RPMI8226 (cell line): ENCODE measurements at places on chromosomes 2 and 18.

- DNase-seq, result no peak
Measured at GRCh38 chr18:34551824-34552223, 158.3 kb upstream of the DTNA start.

DNA sequence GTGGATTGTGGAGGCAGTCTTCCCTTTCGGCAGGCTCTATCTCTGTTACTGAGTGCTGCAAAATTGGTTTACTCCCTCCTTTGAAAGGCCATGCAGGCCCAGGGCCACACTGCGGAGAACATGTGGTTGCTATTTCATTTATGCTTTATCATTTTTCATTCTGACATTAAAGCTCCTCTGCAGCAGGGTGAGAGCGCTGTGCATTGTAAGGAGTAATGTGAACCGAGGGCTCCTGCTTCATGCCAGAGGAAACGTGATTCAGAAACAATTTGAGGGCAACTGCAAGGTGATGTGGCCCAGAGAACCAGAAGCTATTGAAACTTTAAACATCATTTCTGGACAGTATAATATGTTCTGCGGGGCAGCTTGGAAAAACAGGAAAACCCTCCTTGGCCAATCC lies 341.6 kb upstream of the NT5C1B start:
- no peak for DNase-seq

DNA sequence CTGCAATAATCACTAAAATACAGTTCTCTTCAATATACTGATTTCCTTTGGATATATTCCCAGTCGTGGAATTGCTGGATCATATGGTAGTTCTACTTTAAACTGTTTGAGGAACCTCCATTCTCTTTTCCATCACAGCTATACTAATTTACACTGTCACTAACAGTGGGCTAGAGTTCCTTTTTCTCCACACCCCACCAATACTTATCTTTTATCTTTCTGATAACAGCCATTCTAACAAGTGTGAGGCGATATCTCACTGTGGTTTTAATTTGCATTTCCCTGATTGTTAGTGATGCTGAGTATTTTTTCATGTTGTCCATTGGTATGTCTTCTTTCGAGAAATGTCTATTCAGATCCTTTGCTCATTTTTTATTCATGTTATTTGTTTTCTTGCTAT lies 68.4 kb downstream of the CERKL start:
- DNase-seq, result no peak

GRCh38 chr2:46915281-46915810 lies at the start of gene MCFD2:
MCFD2 (minus strand) TSS chr2:46915806; CDS start chr2:46909171, 6,635 bp downstream.
- DNase-seq, result no peak

- no peak for DNase-seq
Measured at GRCh38 chr2:62283147-62283546, 87.2 kb downstream of the B3GNT2 start.

DNA sequence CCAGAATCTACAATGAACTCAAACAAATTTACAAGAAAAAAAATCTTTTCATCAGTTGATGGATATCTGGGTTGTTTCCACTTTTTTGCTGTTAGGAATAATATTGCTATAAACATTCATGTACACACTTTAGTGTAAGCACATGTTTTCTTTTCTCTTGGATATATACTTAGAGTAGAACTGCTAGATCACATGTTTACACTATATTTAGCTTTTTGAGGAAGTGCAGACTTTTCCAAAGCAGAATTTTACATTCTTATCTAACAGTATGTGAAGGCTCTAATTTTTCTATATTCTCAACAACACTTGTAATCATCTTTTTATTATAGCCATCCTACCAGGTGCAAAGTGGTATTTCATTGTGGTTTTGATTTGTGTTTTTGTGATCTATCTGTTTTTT lies 103.6 kb upstream of the RMP24 start:
- no peak for DNase-seq

DNA sequence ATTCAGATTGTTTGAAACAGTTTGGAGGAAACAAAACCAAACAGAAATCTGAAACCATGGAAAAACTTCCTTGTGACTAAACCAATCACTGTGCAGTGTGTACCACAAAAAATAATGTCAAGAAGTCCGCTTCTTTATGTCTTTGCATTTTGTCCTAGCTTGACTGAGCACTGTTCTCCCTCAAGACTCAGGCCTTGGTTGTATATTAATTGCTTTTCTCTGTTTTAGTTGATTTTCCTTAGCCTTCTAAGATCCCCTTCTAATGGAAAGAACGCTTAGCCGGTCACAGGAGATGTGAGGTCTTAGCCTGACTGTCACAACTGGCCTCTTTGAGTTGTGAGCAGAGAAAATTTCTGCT lies 56.6 kb downstream of the LCLAT1 start:
- DNase-seq, result no peak

DNA sequence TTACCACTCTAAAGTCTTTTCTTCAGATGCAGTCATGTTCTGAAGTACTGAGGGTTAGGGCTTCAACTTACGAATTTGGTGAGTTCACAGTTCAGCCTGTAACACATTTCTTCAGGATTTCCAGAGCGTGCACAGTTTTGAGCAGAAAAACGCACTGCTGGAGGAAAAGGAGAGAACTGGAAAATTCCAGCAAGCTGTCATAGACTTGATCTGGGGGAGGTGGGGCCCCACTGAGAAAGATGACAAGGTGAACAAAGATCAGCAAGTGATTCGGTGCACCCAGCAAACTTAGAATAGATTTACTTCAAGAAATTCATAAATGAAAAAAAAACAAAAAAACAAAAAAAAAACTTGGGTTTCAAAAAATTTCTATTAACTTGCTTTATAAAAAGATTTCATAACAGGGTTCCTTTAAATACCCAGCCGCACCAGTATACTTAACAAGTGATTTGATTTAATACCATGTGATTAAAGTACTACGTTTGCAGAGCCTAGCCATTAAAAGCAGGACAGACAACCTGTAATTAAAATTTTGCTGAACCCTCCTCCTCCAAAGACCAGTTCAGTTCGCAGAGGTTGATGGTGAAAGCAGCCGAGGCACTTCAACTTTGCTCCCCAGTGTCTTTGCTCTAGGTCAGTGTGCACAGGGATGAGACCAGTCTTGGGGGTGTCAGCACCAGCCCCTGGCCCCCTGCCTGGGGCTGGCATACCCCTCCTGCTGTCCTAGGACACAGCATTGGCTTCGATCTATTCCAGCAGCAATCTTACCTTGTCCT lies 30.5 kb downstream of the CTIF start:
- no peak for DNase-seq

DNA sequence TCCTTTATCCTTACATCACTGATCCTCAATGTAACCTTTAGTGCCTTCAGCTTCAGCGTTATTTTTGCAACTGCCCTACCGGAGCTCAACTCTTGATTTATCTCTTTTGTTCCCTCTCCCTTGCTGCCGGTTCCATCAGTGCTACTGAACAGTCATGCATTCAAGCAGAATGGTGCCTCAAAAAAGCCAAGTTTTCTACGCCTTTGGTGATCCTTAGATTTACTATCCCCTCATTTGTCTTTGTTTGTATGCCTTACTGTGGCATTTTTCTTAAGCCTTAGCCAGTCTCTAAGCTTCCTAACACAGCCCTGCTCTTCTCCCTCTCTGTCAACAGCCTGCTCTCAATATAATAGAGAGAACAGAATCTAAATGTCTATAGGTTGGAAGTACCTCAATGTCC lies 847.7 kb downstream of the CPS1 start:
- DNase-seq, result no peak

- no peak for DNase-seq
Measured at GRCh38 chr2:8133913-8134472, 547.9 kb upstream of the ID2 start.

- DNase-seq, result no peak
Measured at GRCh38 chr18:71831039-71831438, 713.1 kb downstream of the CBLN2 start.

GRCh38 chr2:52976143-52976949 lies 791.3 kb upstream of the CHAC2 start:
- peak; percentile 21 for DNase-seq

GRCh38 chr2:230007931-230008707 lies 60.6 kb downstream of the SLC16A14 start:
- peak; percentile 69 for DNase-seq

DNA sequence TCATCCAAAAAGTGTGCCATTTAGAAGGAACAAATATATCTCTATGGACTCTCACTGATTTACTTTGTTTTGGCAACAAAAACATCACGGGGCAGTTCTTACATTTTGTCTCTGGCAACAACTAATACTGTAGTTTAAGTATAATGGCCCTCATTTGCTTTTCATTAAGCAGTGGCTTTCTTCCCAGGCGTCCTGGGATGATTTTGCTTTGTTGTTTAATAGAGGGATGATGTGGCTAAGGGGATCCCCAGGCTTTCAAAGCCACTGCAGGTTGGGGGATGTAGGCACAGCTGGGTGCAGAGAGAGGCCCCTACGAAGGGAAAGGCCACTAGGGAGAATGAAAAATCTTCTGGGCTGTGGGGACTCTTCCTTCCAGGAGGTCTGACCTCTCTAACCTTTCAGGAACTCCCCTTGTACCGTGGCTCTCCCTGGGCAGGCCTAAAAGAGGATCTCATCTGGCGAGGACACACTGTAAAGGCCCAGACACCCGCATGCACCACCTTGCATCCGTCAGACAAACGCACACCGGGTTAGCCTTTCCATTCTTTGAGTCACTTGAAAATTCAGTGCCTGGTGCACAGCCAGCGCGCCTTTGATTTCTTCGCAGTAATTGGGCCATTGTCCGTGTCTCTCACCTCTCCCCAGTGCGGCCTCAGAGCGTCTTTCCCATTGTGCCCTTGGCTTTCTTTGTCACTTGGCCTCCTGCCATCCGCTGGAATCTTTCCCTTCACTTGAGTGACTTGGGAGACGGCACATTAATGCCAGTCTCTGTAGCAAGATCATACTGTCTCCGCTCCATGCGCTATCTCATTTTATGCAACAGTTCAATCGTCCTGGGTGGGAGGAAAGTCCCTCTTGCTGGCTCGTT lies 40.3 kb upstream of the AFF3 start:
- DNase-seq, result no peak

- no peak for DNase-seq
Measured at GRCh38 chr2:100137318-100137717, 5.1 kb downstream of the AFF3 start.

DNA sequence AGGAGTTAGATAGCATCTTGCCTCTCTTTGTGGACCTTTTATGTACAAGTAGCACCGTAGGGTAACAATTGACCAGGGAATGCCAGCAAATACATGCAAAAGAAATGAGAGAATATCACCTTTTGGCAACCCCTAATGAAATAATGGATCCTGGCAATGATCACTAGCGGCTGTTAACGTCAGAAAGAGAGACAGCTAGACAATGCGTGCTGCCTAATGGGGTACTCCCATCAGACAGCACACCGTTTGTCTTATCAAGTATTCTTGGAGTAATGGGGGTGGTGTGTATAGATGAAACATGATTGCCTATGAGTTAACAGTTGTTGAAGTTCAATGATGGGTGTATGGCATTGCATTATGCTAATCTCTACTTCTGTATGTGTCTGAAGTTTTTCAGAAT lies 1.6 kb downstream of the ELAC1 start:
- DNase-seq, result no peak

DNA sequence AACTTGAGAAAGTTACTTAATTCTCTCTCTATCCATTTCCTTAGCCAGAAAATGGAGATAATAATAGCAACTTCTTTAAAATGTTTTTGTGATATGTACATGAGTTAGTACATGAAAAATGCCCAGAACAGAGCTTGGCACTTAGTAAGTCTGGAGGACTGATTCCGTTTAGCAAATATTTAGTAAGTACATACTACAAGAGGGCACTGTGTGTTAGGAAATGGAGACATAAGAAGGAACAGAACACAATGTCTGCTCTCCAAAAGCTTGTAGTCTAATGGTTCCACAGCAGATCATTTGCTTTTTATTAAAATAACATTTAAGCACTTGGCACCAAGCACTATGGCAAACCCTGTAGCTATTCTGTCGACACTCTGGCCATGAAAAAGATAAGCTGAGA lies 47.5 kb upstream of the CDH20 start:
- DNase-seq, result no peak
